ENCODE measurements at places on chromosomes 12 and 14.
A peak's percentile ranks its signal among the peaks of the same experiment; 100 is the strongest.

GRCh38 chr12:10720974-10721650, 2.0 kb downstream of the YBX3 start:
- DNase-seq: no peak

DNA sequence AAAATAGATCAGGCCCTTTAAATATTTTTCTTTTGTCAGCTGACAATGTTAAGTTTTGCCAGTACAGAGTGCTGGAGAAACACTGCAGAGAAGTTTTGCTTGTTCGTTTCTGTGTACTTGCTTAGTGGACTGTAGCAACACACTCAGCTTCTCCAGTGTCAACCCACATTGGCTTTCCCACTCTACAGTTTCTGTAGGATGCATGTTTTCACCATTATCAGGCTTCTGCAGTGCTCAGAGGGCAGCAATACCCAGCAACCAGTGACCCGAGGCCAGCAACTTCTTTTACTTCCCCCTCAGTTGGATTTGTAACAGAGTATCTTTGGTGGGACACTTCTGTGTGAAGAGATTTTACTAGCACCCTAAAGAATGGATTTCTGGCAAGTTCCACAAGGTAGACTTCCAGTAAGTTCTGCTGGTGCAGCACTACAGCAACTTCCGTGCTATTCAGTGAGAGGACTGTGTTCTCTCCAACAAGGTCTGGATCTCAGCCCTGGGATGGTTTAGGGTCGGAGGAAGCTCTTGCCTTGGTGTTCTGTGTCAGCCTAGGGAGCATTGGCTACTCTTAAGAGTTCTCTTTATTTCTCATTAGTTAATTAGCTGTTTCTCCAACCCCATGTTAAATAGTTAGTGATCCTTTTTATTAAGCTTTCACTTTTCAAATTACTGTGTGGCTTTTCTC, 70.4 kb downstream of the FUT8 start:
- DNase-seq: no peak

DNA sequence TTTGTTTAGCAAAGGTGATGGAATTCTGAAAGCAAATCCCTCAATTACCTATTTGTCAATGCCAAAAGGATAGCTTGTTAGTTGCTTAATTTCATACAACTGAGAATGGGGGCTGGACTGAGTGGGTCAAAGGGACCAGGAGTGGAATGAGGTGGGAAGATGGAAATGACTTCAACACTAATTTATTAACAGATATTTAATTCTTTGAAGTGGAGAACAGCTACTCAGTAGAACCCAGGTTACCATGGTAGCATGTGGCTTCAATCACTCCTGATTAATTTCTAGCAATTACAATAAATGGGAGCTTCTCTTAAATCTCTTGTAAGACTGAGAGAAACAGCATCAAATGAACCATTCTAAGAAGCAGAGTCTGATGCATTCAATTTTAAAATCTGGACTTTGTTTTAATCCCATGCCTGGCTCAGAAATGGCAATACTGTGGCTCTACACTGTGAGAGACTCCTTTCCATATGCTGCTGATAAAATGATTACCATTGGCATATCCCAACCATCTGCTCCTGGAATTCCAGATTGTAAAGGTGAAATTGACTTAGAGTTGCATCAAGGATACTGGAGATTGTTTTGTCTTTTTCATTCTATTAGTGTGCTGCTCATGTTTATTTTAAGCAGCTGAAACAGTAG, 607.8 kb downstream of the SNAPC1 start:
- no peak for DNase-seq

GRCh38 chr12:86723326-86723725, 467.1 kb upstream of the MGAT4C start:
- no peak for DNase-seq

DNA sequence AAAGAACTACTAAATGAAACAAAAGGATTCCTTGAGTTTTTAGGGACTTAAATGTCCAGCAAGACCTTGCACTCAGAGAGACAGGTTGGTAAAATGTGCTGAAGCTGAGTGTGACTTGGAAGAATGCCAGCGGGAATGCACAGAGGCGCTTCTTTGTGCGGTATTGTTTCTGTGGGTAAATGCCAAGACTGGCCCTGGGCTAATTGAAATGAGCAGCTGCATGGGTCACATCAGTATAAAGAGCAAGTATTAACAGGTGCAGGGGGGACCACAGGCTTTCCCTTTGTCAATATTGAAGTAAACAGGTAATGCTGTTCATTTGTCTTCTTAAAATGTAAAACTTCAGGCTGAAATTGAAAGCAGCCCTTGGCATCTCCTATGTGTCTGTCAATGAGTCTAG, 74.3 kb downstream of the LMO3 start:
- DNase-seq: no peak

GRCh38 chr12:116194935-116195431, 82.5 kb downstream of the MED13L start:
- DNase-seq: peak; percentile 62
